H1 (cell line): ENCODE measurements at places on chromosomes 3 and 15. TPM values are rescaled to one million over a fixed set of nuclear protein-coding genes. Genes with fewer than 3 reads are reported as not detected.

DNA sequence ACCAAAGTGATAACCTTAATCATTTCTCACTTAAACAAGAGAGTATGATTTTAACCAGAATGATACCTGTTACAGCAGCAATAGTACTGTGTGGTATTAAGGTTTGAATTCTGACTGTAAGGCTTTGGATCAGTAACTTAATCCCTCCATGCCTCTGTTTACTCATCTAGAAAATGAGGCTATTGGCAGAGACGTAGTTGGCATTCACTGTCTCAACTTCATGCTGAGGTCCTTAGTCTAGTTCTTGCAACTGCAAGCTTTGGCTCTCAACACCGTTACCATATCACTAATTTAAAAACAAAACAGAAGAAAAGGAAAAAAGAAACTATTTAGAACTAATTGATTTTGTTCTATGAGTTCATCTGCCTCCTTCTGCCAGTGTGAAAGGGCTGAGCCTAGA, 875.4 kb downstream of the MCTP2 start:
- DNase-seq: no peak

- DNase-seq: no peak
Measured at GRCh38 chr3:82939491-82940097, 1178.1 kb upstream of the GBE1 start.

DNA sequence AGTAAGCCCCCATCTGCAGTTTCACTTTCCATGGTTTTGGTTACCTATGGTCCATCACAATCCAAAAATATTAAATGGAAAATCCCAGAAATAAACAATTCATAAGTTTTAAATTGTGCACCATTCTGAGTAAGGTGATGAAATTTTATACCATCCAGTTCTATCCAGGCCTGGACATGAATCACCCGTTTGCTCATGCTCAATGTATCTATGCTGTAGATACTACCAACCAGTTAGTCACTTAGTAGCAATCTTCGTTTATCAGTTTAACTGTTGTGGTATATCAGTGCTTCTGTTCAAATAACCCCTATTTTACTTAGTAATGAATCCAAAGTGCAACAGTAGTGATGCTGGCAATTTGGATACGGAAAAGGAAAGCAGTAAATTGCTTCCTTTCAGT, 381.9 kb upstream of the AGTR1 start:
- no peak for DNase-seq

DNA sequence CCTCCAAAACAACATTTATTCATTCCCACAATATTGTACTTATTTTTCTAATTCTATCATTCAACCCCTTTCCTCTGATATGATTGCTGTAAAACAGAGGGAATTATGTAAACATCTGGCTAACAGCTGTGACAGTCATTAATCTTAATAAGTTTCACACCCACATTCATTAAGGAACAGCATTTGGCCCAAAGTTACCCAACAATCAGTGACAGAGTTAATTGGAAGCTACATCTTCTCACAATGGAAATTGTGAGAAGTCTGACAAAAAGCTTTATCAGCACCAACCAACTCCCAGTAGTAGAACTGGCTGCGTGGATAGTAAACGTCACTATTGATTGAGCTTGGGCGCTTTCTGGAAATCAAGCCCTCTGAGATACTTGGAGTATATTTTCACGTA, 165.8 kb upstream of the SLC24A5 start:
- DNase-seq: no peak

- DNase-seq: no peak
Measured at GRCh38 chr15:88872706-88873105, 22.6 kb downstream of the HAPLN3 start.

- DNase-seq: peak; percentile 66
Measured at GRCh38 chr15:37109872-37110572, 9.7 kb upstream of the MEIS2 start.

- no peak for DNase-seq
Measured at GRCh38 chr3:172287937-172288477, 160.2 kb downstream of the GHSR start.

GRCh38 chr3:65669163-65669875, 369.4 kb downstream of the MAGI1 start:
- no peak for DNase-seq

DNA sequence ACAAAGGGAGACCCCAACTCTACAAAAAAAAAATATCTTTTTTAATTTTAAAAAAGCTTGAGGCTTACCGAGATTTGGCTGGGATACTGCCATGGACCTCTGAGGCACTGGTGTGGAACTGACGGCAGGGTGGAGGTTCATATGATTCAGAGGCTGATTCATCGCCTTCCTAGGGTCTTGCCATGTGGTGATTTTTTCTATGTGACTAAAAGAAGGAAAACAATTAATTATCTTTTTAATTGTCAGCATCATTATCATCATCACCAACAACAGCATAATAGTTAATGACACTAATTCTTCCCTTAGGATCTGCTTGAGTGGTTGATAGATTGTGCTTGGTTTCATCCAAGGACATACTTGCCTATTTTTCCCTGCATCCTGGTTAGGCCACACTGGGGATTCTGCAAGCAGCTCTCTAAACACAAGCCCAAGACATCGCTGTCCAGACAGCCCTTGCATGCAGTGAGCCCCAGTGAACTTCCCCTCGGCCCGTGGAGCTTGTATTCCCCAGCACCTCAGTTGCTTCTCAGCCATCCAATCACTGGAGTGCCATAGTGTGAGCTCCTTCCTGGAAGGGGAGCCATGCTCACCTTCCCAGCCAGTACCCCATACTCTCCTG, 84.9 kb downstream of the WWTR1 start:
- no peak for DNase-seq

DNA sequence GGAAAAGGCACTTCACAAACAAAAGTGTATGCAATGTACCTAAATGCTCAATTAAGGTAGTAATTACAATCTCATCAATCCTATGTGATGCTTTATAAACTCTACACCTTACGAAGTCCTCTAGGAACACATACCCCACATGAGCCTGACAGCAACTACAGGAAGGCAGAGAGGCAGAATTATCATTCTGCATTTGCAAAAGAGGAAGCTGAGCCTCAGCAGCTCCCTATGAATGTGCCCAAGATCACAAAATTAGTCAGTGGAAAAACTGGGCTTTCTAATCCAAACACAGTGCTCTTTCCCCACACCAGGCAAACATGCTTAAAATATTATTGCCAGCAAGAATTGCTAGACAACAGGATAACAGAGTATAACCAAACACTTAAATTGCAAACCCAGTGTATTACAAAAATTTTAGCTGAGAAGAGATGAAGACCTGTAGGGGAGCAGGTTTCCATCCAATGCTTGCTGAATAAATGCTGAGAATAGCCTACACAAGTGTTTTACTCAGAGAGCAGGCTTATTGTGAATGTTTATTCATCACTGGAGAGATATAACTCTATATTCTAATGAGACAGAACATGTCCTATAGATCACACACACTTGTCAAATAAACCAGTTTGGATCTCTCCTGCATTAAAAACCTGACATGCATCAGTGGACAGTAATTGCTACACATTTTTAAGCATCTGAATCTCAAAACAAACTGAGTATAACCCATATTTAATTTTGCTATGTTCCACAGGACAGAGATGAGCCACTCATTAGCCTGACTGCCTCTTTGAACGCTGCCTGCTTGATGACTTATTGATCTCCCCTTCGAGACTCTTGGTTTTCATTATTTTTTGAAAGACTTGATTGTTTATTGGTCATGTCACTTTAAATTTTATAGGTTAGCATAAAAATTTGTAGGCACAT, 62.2 kb downstream of the PLCH1 start:
- DNase-seq: no peak

DNA sequence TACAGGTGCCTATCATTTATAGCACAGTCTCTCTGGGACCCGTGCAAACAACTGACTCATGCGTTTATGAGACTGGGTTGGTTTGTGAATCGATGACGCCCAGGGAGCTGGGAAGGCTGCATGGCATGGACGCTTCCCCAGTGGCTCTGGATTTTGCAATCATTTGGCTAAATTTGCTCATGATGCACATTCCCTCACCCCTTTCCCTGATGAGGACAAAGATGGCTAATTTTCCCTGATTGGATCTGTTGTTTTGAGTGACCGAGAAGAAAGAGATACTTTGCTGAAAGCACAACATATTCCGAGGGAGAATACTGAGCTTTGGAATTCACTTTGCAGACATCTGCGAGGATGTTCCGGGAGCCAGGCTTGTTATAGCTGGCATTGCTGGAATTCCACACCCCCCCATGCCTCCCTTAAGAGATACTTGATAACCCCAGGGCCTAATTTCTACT, 51.1 kb downstream of the CGNL1 start:
- DNase-seq: peak; percentile 23

DNA sequence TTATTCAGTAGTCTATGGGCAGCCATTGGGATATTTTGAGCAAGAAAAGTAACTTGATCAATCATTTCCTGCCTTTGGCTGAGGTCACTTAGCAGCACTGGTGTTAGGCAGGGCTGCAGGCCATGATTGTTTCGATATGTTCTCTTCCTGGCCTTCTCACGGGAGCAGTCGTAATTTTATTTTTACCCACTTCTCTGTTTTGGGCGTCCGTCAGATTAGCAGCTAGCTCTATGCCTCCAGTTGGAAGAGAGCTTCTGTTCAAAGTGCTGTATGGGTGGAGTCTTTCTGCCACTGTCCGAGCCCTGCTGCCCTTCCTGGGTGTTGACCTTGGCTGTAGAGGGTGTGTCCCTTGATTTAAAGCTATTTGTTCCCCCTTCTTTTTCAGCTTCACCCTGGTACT, 123.4 kb upstream of the ROPN1 start:
- no peak for DNase-seq

GRCh38 chr15:101698314-101698713, 26.0 kb downstream of the TARS3 start:
- no peak for DNase-seq

- DNase-seq: peak; percentile 68
Measured at GRCh38 chr3:43994657-43995546, 246.8 kb upstream of the TOPAZ1 start.

- peak; percentile 86 for DNase-seq
Measured at GRCh38 chr3:15205934-15206661, at the start of gene CAPN7. Gene CAPN7 (plus strand): TSS chr3:15206246. CDS start chr3:15206496, 250 bp downstream.

GRCh38 chr3:37137516-37137915, 36.9 kb downstream of the LRRFIP2 start:
- no peak for DNase-seq

DNA sequence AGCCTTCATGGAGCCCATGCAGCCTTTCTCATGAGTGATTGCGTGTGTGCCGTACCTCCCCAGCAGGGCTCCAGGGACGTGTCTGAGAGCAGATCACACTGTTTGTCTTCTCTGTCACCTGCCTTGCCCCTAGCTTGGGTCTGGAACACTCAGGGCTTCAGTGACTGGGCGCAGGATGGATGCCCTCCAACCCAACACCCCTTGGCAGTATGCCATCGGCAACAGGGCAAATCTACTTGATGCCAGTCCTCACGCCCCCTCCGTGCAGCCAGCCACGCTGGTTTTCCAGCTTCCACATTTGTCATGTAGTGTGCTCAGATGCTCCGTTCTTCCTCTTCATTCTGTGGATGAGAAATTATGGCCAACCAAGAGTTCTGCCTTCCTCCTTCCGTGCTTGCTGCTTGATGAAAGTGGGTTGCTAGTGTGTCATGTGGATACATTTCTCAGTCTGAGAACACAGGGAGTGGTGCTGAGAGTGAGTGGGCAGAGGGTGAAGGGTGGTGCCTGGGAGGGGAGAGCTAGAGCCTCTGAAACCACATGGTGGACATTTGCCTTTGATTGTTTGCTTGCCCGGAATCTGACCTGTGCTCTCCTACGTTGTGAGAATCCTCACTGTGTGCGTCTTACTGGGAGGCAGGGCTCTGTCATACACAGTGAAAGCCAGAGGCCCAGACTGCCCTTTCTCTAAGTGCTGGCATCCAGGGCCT, 97.2 kb downstream of the FAM43A start:
- DNase-seq: no peak

DNA sequence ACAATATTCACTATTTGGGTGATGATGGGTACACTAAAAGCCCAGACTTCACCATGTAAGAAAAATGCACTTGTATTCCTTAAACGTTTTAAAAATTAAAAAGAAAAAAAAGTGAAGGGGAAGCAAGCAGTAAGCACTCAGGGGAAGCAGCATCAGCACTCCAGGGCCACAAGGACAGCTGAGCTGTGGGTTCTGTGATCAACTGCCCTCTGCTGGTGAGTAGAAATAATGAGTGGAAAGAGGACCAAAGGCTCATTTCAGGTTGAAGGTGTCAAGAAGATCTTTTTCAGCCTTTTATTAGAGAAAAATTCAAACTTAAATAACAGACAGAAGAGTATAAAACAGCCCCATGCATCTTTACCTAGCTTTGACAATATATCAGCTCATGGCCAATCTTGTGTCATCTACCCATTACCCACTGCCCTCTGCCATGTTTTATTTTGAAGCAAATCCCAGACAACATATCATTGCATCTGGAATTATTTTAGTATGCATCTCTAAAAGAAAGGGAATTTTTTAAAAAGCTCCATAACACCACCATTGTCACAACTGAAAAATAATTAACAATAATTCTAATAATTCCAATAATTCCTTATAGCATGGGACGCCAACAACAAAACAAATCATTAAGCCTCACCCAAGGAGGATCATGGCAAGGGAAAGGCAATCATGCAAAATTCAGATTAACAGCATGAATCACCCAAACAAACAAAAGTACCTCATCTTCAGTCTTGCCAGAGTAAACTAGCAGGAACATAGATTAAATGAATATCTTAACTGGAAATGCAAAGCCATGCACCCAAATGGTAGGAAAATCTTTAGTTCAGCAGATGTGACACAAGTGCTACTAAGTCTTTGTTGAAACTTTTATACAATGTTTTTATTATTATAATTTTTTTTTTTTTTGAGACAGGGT, 42.5 kb downstream of the TAMM41 start:
- DNase-seq: no peak

- DNase-seq: no peak
Measured at GRCh38 chr3:186458306-186459107, 85.7 kb downstream of the CRYGS start.

GRCh38 chr3:162139841-162140240, 643.2 kb downstream of the OTOL1 start:
- no peak for DNase-seq

GRCh38 chr3:150062492-150062891, 91.8 kb upstream of the PFN2 start:
- DNase-seq: no peak

GRCh38 chr3:126582311-126582710, 23.6 kb upstream of the C3orf22 start:
- DNase-seq: no peak

GRCh38 chr3:33936921-33937525, 138.6 kb downstream of the PDCD6IP start:
- no peak for DNase-seq

CCDC191 gene
- polyA plus RNA-seq: 0.42 and 0.65 TPM in 2 replicates

SLC22A14 gene
- polyA plus RNA-seq: 0.03 and 0.05 TPM in 2 replicates

GOLGA6A gene
- 1.0 and 2.1 TPM in 2 replicates for polyA plus RNA-seq

GOLGA8R gene
- polyA plus RNA-seq: 0.03 TPM in 1 of 2 replicates, not detected in the other

SCAANT1 gene
- not detected in 2 replicates for polyA plus RNA-seq

ARPP21 gene
- polyA plus RNA-seq: not detected in 2 replicates

TMEM41A gene
- polyA plus RNA-seq: 17.5 and 20.1 TPM in 2 replicates

ZNF662 gene
- 0.03 TPM in 1 of 2 replicates, not detected in the other for polyA plus RNA-seq

TGM4 gene
- 0.02 TPM in 2 replicates for polyA plus RNA-seq

BFSP2 gene
- not detected in 2 replicates for polyA plus RNA-seq

CCDC33 gene
- 2.7 and 3.3 TPM in 2 replicates for polyA plus RNA-seq

DUOXA2 gene
- 0.05 TPM in 1 of 2 replicates, not detected in the other for polyA plus RNA-seq

GMPPB gene
- polyA plus RNA-seq: 20.9 and 26.6 TPM in 2 replicates
